ENCODE measurements at places on chromosomes 7 and 10. TPM values are rescaled to one million over a fixed set of nuclear protein-coding genes. Genes with fewer than 3 reads are reported as not detected.

Gene RAMP3
- polyA plus RNA-seq, result 2.5 TPM

DNA sequence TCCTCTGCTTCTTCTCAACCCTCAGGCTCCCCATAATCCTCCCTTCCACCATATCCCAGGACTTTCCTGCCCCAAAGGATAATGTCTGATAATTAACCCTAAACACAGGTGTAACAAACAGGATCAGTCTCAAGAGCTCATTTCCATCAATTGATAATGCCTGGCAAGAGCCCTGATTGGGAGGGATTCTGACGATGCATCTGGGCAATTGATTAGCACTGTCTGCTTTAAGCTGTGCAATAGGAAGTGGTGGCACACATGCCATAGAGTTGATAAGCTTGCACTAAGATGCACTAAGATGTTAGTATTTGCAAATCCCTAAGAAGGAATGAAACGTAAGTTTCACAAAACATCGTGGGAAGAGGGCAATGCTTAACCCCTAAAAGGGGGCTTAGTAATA, 27.4 kb upstream of the EGR2 start:
- no peak for DNase-seq

DNA sequence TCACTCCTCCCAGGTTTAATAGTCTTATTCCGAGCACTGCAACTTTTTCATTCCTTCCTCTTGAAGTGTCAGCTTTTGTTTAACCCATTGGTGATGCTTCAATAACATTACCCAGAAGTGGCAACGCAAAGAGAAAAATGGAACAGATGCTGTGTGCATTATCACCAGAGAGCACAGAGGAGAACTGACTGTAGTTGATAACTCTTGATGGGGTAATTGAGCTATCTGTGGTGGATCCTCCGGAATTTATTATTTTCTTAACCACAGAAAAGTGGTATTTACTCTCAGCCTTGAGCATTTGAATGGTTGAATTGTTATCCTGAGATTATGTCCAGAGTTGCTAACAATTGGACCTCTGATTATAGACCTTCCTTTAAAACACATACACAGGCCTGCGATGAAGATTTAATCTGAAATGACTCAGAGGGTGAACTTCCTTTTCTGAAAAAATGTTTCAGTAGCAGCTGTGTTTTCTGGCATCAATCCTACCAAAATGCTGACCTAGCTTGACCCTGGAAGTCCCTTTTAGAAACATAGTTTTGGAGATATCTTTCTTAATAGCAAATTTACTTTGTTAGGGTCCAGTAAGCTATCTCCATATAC, 1584.4 kb upstream of the LRRTM3 start:
- DNase-seq, result no peak

DNA sequence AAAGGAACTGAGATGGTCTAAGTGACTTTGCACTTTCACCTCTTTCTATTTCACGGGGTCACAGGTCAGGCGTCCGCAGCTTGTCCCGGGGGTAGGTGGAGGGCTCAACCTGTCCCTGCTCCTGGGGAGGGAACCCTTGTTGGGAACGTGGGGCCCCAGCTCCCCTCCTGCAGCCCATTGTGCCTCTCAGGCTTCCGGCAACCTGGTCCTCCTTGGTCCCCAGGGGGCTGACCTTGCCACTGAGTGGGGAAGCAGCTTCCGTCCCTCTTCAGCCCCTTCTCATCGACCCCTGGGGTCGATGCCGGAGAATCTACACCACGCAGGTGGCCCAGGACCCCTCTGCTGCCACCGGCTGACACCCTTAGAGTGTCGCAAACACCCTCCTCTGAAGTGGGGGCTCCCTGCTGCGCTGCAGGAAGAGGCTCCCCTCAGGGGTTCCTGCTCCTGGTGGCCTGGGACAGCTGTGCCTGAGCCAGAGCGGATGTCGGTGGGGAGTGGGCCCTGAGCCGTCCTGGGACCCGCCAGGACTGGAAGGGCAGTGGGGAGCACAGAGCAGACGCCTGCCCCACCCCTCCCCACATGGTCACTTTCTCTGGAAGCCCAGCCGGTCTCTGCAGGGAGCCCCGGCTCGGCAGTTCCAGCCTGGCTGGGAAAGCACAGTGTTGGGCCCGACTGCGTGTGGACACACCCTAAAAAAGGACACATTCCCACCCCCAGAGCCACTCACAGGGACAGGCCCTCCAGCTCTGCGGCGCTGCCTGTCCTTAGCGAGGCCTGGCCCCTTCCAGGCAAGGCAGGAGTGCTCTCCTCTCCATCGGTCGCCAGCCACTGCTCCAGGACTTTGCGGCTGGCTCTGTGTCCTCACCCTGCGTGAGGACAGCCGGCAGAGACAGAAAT, 357.5 kb upstream of the SHH start:
- DNase-seq, result no peak

Gene PTN
- not detected for polyA plus RNA-seq

- DNase-seq, result no peak
Observed at GRCh38 chr10:70271996-70272924, 11.5 kb downstream of the NPFFR1 start.

Gene EBLN1
- not detected for polyA plus RNA-seq

- DNase-seq, result no peak
Observed at GRCh38 chr10:88172159-88172558, 308.7 kb downstream of the PTEN start.

GRCh38 chr10:32437334-32437733, 8.6 kb upstream of the CCDC7 start:
- DNase-seq, result no peak

GRCh38 chr7:70455925-70456324, 676.0 kb upstream of the GALNT17 start:
- no peak for DNase-seq

GRCh38 chr10:121154846-121155245, 303.7 kb downstream of the WDR11 start:
- no peak for DNase-seq

Data from sigmoid colon (tissue), 7 donors.